CD4-positive, alpha-beta T cell treated with Interleukin-2 at 100 ng/mL for 4 hours (primary cell): ENCODE measurements at places on chromosomes 1 and 21.

- no peak for DNase-seq
Observed at GRCh38 chr1:159916242-159917051, 8.9 kb downstream of the TAGLN2 start.

DNA sequence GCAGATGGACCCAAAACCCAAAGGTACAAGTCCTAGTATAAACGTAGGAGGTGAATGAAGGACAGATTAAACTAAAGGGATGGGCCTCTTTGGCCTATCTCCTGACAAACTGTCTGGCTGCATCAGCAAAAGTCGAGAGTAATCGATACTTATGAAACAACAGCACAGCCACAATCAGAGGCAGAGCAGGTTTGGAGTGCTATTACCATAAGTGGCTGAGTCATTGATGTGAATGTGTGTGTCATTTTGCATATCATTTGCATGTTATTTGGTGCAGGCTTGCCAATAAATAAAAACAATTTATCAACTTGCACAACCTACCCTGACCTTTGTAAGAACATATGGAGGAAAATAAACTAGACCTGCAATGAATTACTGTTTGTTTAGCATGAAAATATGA lies 283.1 kb downstream of the NUF2 start:
- no peak for DNase-seq

- DNase-seq = peak; percentile 31
Observed at GRCh38 chr1:110003747-110004428, 19.3 kb downstream of the AHCYL1 start.

GRCh38 chr1:7856345-7856744 lies 3.5 kb upstream of the UTS2 start:
- DNase-seq = peak; percentile 5

GRCh38 chr1:20719261-20719660 lies 1.5 kb upstream of the KIF17 start:
- DNase-seq = no peak

- DNase-seq = no peak
Observed at GRCh38 chr1:73862355-73862754, 335.6 kb downstream of the LRRIQ3 start.

GRCh38 chr21:28483301-28484035 lies 509.2 kb downstream of the LTN1 start:
- no peak for DNase-seq

DNA sequence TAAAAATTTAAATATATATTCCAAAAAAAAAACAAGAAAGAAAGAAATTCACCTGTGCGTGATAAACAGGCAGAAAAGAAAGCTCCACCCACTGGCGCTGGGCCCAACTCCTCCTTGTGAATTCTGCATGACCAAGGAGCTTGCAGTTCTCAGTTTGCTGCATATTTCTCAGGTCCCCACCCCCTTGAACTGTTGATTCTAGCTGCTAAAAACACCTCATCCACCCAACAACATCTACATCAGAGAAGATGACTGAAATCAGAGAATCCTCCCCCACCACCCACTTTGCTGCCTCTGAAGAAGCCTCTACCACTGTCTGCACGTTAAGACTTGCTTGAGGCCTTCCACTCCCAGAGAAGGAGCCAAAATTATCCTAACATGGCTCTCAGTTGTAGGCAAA lies 104.8 kb downstream of the RGS2 start:
- no peak for DNase-seq

DNA sequence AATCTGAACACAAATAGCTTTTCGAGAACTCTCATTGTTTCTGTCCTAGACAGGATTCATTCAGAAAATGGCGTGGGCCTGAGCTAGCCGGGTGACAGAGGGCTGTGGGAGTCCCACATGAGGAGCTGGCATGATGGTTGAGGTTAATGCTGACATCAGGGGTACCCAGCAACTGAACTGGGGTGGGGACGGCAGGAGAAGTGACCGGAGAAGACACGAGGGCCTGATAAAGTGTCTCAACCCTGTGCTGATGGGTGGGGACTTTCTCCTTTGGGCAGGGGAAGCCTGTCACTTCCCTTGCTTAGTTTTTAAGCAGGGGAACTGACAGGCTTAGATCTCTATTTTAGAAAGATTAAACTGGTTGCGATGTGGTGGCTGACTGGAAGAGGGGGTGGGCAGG lies 14.6 kb downstream of the CHIT1 start:
- DNase-seq = no peak

DNA sequence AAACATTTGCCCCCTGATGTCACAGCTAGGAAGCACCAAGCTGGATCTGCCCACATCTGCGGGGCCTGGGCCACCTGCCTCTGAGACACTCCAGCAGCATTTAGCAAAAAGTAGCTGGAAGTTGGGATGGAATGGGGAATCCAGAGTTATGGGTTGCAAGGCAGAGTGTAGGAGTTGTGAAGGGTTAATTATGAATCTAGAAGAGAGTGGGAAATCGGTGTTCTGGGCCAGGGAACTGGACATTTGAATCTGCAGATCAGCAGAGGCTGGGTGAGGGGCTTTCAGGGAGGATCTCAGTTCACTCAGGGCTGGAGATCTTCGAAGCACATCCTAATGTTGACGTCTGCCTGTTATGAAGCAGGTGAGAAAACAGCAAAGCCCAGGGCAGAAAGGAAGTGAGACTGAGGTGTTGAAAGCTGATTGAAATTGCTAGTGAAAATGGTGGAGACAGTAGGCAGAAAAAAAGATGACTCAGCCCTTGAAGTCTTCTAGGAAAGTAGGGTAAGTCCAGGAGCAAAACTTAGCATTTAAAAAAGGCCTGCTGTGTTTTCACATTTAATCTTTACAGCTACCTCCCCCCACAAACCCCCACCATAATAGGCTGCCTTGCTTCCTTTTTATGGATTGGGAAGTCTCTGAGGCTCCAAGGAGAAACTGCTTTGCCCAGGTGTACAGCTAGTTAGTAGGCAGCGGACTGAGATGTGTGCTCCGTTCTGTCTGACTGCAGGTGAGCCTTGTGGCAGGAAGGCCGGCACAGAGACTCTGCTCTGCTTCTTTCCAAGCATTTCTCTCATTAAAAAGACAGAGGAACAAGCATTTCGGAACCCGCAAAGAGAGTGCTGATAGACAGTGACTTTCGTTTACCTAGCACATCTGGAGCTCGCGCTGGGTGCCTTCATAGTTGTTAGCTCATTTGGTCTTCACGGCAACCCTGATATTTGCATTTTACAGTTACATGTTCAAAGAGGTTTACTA lies 7.2 kb downstream of the VANGL1 start:
- peak; percentile 20 for DNase-seq

DNA sequence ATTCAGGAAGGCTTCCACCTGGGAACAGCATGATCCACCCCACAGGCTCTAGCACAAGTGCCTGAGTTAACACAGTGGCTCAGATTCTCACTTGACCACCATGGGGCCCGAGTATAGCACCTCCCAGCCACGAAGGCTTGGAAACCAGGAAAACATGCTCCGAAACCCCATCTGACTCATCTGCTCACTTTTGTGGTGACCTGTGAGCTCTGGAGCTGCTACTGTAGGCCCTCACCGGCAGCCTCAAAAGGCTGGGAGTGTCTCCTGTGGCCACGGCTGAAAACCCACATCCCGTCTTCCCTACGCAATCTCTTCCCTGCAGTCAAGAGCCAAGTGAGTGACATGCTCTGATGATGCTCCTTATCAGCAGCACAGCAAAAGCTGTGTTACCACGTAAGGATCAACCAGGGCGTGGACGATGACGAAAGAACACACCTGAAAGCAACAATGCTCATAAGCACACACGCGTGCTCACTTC lies 81.4 kb downstream of the TGFBR3 start:
- peak; percentile 84 for DNase-seq

GRCh38 chr21:42560517-42561179 lies 47.0 kb downstream of the SLC37A1 start:
- DNase-seq = no peak

- DNase-seq = no peak
Observed at GRCh38 chr1:8533124-8533523, 215.2 kb downstream of the SLC45A1 start.

DNA sequence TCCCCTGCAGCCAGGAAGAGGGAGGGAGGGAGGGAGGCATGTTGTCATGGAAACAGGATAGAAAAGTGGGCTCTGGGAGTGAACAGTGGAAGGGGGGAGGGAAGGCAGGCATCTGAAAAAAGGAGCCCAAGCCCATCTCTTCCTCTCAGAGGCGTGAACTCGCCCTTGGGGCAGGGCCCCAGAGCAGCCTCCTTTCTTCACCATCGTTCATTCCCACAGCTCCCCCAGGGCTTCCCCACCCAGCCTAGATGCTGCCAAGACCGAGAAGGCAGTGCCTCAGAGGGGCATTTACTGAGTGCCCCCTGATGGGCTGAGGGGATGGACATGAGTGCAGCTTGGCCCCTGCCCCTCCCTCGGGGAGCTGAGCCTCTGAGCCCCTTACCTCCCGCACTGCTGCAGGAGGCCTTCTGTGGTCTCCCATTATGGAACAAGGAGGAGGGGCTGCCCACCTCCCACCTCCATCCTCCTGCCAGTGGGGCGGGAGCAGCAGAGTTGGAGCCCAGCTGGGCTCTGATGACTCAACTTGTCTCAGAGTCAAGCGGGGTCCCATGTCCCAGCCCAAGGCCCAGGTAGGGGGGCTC lies 39.1 kb upstream of the KIF21B start:
- no peak for DNase-seq

DNA sequence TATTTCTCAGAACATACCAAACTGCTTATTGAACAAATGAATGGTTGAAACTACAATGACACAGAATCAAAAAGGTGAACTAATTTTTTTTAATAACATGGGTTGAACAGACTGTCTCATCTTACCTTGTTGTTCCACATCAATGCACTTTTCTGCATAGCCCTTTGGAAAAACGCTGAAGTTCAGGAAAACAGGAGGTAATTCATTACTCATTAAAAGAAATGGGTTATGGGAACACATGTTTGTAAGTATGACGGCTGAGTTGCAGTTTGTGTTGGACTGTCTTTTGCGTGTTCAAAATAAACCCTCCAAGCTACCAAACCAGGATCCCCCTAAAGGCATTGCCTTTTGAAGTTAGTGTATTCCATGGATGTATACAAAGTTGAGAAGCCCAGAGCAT lies 514.9 kb upstream of the PKN2 start:
- no peak for DNase-seq

GRCh38 chr1:223542831-223543230 lies 122.7 kb downstream of the CAPN8 start:
- DNase-seq = no peak

DNA sequence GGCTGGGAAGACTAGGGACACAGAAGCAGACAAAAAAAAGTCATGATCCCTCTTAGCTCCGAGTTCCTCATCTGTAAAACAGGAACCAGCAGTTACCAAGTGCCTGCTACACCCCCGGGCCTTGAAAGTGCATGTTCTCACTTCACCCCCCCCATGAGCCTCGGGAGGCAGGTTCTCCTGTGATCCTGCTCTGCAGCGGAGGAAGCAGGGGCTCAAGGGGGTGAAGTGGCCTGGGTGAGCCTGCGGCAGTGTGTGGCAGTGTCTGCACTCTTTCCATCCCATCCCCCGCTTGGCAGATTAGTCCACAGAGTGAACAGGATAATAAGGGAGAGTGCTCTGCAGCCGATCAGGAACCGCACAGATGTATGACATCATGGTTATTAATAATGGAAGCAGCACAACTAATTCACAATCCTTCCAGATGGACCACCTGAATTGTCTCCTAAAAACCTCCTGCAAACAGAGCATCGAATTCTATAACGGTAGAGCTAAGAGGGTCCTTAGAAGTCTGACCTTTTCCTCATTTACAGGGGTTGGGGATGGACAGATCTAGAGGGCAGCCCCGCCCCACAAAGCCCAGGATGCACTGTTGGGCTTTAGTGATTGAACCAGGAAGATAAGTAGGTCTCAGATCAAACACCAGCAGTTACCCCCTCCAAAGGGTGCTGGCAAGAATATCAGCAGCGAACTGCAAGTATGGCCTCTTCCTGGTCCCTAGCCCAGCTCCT lies 174.1 kb upstream of the EDN2 start:
- DNase-seq = no peak

- no peak for DNase-seq
Observed at GRCh38 chr1:97196825-97197516, 475.4 kb downstream of the PTBP2 start.

GRCh38 chr1:13766592-13767564 lies 66.9 kb downstream of the PRDM2 start:
- DNase-seq = no peak

GRCh38 chr1:187041104-187041503 lies 212.4 kb downstream of the PLA2G4A start:
- no peak for DNase-seq

DNA sequence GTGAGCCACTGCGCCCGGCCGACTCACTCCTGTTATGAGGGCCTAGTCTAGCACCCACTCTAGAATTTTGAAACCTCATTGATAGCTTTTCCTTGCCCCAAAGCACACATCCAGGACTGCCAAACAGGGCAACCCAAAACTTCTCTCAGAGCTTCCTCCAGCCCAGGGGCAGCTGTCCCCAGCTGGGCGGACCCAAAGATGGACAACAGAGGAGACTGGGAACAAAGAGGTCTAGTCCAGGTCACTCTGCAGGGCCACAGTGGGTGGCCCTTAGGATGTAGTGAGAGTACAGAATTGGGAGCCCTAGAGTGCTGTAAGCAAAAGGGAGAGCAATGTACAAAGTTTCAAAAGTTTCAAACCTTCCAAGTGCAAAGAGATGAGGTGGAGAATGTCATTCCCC lies 1.2 kb downstream of the CD34 start:
- DNase-seq = no peak

- no peak for DNase-seq
Observed at GRCh38 chr1:162724583-162725120, 65.8 kb upstream of the HSD17B7 start.

GRCh38 chr1:33057095-33057494 lies 20.4 kb upstream of the AK2 start:
- no peak for DNase-seq

- DNase-seq = no peak
Observed at GRCh38 chr1:150511551-150511950, 3.6 kb downstream of the ECM1 start.

- no peak for DNase-seq
Observed at GRCh38 chr1:161131523-161132409, 701 bp downstream of the DEDD start.

GRCh38 chr1:40825996-40826395 lies 36.2 kb downstream of the CITED4 start:
- no peak for DNase-seq

DNA sequence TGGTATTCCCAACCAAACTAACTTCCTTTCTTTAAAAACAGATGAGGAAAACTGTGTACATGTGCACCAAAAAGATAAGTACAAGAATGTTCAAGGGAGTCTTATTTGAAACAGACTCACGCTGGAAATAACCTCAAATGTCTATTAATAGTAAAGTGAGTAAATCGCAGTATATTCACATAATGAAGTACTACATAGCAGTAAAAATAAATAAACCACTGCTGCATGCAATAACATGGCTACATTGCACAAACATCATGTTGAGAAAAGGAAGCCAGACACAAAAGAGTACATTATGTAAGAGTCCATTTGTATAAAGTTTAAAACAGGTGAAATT lies 5.2 kb upstream of the DENND2D start:
- DNase-seq = no peak
